ENCODE measurements at places on chromosomes 12 and 14.

- no peak for ATAC-seq
Measured at GRCh38 chr14:101563654-101564443, 2.6 kb downstream of the DIO3 start.

GRCh38 chr14:104442107-104442551 is 137.4 kb upstream of the C14orf180 start:
- ATAC-seq = no peak

- ATAC-seq = no peak
Measured at GRCh38 chr14:68464711-68465110, 328.2 kb downstream of the ZFP36L1 start.

DNA sequence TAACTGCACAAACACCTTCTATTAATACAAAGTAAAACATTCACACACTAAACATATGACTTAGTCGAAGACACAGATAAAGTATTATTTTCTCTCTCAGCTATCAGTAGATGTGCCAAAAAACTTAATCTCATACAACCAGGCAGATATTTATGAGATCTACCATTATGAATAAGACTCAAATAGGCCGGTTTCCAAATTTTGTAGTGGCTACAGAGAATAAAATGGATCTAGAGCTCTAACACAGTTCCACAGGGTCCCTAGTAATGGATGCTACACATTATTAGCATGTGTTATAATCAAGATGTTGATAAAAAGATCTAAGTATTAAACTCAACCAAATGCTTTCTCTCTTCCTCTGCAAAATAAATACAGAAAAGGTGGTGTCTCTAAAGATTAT is 10.4 kb downstream of the SAV1 start:
- no peak for ATAC-seq

DNA sequence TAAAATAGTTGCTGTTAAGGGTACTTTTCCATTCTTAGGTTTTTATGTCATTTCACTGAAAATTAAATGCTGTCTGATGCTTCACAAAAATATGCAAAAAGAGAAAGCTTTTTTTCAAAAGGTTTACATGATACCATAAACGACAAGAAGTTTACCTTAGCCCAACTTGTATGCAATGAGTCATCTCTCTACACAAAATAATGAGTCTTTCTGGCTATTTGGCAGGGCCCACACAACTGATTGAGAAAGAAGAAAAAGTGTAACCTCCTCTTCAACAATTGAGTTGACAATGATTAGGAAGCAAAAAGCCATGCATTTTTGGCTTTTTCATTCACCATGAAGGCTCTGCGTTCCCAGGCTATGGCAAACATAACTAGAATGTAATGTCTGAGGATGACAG is 165.4 kb upstream of the CPNE8 start:
- ATAC-seq = no peak

DNA sequence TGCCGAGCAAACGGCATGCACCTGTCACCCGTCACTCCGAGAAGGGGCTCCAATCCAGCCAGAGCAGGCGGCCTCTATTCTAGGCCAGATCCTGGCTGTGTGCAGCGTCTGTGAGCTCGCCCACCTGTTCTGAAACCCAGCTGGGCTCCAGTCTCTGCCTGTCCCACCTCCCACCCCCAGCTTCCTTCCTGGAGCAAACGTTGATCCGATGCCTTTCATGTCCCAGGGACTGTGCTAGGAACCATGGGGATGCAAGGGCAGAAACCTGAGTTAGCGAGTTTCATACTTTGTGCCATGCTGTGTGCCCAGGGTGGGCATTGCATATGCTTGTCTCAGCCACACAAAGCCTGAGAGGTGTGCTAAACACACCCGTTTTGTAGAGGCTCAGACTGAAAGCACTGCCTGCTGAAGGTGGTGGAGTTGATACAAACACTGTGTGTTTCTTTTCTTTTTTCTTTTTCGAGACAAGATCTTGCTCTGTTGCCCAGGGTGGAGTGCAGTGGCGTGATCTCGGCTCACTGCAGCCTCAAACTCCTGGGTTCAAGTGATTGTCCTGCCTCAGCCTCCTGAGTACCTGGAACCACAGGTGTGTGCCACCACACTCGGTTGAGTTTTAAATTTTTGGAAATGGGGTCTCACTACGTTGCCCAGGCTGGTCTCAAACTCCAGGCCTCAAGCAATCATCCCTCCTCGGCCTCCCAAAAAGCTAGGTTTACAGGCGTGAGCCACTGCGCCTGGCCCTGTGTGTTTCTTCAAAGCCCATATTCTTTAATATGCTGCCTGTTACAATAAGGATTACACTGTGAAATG is 84.1 kb upstream of the MED13L start:
- ATAC-seq = no peak

DNA sequence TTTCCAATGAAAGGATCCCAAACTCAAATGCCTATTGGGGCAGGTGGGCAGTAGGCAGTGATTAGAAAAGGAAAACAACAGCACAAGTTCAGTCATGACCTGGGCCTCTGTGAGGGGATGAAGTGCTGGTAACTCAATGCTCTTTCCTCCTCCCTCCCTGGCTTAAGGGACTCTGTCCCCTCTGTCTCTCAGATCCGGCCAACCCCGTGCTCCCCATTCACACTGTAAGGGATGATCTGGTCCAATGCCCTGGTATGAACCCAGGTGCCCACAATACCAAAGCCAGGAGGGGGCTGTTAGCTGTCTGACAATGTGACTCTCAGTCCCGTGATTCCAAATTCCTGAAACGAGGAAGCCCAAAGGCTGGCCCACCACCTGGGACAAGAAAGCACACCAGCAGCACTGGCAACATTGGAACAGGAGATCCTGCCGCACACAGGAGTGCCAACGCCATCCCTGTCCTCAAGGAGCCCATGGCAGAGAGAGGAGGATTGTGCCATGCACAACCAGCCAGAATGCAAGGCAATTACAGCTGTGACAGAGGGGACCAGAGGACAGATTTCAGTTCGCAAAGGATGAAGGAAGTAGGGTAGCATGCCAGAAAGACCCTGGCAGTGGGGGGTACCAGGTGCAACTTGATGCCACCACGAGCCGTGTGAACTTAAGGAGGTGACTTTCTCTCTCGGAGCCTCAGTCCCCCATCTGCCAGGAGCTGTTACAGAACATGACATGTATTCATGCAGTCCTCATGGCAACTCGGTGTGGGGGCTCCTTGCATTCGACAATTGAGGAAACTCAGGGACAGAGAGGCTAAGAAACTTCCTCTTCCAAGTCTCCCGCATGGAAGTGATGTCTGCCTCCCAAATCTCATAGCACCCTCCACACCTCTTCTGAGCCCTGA is 37.6 kb downstream of the SERPINA3 start:
- ATAC-seq = no peak

Data from activated T-helper 17 cell treated with anti-CD3 and anti-CD28 coated beads, Interleukin-2, amount 50 U/mL, for 72 hours (primary cell).